NCI-H2227 treated with DMSO at 0.1 percent for 48 hours (cell line): ENCODE measurements at places on chromosomes 11 and 22.

DNA sequence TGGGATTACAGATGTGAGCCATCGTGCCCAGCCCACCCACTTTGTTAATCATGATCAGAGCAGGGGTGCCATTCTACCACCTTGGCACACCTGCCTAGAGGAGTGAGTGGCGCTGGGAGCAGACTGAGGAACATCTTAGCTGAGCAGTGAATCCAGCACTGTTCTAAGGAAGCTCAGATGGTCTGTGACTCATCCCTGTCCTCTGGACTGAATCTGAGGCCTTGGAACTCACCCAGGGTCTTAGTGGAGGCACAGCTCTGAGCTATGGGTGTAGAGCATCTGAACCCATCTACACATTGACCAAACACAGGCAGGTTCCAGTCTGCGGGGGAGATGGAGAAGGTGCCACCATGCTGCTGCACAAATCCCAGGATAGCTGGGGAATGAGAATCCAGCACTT lies 14.9 kb downstream of the PGAP2 start:
- no peak for DNase-seq

GRCh38 chr11:81303038-81303664 lies 1430.5 kb downstream of the FAM181B start:
- no peak for DNase-seq

DNA sequence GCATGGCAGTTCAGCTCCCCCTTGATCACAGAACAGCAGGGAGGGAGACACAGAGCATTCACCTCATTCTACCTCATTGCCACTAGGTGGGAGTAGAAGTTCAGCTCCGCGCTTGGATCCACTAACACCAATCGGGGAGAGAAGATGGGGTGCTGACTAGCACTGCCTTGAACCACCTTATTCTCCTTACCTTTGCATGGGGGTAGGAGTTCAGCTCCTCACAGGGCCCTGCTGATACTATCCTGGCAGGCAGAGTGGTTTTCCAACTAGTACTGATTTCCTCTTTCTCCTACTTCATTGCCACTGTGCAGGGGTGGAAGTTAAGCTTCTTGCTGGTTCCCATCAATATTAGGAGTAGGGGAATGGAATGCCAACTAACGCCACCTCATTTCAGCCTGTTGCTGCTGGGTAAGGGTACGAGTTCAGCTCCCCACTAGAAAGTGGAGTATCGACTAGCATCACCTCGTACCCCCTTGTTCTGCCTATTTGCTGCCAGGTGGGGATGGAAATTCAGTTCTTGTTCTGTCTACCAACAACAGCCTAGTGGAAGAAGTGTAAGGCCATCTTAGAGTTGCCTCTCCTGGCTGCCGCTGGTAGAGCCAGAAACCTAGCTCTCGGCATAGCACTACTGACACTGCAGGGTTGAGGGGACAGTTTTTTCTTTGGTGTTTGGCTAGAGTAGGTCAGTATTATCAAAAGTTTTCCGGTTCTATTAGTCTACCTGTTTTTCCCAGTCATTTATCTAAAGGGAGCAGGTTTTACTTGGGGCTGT lies 550.9 kb upstream of the CCDC90B start:
- peak; percentile 36 for DNase-seq

GRCh38 chr11:19598876-19599486 lies 113.7 kb upstream of the NAV2 start:
- DNase-seq = no peak

DNA sequence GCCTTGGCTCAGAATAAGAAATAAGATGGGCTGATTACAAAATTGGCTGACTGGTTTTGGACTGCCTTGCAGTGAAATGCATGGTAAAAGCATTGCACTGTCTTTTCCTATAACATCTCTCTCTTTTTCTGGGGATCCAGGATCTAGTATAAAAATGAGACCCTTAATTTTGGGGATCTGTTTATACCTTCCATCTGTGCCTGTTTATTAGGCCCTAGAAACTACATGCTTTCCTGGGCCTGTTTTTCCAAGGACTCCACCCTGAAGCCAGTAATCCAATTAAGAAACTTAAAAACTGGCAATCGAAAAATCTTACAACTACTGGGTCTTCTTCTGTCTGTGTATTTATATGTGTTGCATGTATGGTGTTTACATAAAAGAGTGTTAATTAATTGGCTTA lies 14.5 kb downstream of the HORMAD2 start:
- no peak for DNase-seq

DNA sequence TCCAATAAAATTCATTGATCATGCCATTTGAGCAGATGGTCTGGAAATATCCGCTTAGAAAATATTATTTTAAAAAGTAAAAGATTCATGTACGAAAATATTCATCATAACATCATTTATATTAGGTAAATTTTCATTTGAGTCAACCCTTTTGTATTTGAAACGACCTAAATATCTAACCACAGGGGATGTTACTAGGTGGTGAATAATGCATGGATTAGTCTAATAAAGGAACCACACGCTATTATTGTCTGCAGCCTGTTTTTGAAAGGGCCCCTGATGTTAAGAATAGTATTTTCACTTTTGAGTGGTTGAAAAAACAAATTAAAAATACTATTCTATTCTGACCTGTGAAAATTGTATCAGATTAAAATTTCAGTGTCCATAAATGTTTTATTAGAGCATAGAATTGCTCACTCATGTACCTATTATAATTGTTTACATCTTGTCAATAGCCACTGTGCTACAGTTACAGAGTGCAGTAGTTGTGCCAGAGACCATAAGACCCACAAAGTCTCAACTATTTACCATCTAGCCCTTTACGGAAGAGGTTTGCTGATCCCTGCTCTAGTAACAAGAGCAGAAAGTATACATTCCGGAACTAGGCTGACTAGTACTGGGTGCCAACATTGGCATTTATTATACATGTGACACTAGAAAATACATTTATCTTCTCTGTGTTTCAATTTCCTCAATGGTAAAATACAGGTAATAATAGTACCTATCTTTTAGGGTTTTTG lies 176.1 kb downstream of the LRRC4C start:
- DNase-seq = no peak

GRCh38 chr22:16807109-16807508 lies 18.1 kb downstream of the XKR3 start:
- DNase-seq = no peak
